GF-D8 (cell line): ENCODE measurements at places on chromosomes 13 and 19.

GRCh38 chr19:21483589-21484170 lies 21.7 kb upstream of the ZNF429 start:
- DNase-seq, result no peak

GRCh38 chr13:84684048-84684662 lies 801.9 kb upstream of the SLITRK1 start:
- DNase-seq, result no peak

GRCh38 chr19:35712567-35713505 lies 5.0 kb upstream of the KMT2B start:
- no peak for DNase-seq

DNA sequence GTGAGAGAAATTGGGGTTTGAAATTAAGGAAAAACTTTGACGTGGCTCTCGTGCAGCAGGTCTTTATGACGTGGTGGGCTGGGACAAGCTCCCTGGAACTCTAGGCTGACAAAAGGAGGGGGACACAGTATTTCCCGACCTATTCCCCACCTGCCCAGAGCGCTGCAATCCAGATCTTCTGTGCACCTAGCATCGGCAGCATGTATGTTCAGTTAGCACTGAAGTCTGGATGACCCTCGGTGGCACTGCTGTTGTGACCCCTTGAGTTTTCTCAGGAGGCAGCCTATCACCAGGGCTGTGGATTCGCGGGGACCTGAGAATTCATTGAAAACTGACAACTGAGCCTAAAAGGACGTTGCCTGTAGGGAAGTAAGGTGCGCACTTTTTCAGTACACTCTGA lies 9.1 kb upstream of the ZNF536 start:
- DNase-seq, result no peak

DNA sequence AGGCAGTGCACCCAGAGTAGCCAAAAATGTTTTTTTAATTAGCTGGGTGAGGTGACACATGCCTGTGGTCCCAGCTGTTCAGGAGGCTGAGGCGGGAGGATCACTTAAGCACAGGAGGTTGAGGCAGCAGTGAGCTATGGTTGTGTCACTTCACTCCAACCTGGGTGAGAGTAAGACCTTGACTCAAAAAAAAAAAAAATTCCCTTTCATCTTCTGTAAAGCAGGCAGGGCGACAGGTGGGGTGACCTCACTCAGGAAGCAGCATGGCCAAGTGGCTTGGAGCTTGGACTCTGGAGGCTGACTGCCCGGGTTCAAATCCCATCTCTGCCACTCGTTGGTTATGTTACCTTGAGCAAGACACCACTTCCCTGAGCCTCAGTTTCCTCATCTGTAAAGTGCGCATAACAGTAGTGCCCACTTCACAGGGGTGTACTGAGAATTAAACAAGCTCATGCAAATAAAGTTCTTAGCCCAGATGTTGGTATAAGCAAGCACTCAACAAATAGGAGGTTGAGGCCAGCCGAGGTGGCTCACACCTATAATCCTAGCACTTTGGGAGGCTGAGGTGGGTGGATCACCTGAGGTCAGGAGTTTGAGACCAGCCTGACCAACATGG lies 48.3 kb downstream of the MAP4K1 start:
- no peak for DNase-seq

- DNase-seq, result no peak
These were observed 2532.9 kb downstream of the PCDH9 start for GRCh38 chr13:64697226-64697625.

DNA sequence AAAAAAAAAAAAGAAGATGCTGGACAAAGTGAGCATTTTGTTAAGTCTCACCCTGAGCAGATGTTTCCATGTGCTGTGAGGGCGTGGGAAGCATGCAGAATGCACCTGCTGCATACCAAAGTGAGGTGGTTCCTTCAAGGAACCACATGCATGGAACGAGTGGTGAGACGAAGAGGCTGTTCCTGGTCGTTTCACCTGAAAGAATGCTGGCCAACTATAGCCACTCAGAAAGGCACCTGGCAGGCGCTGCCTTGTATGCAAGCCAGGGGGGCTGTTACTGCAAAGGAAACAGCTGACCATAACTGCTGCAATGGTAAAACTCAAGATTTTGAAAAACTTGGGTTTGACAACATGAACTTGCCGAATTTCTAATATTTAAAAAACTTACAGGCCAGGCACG lies 14.7 kb downstream of the MIER2 start:
- DNase-seq, result no peak

- DNase-seq, result no peak
These were observed 38.3 kb upstream of the KCTD4 start for GRCh38 chr13:45238945-45239795.
